Stimulated activated CD4-positive, alpha-beta T cell treated with anti-CD3 and anti-CD28 coated beads, Interleukin-2, amount 100 ng/mL, for 48 hours (primary cell): ENCODE measurements at places on chromosomes 4 and X.

GRCh38 chrX:133053861-133054598, 42.9 kb downstream of the USP26 start:
- DNase-seq: no peak

- DNase-seq: no peak
These were observed 127.0 kb downstream of the HS6ST2 start for GRCh38 chrX:132831336-132831973.

- no peak for DNase-seq
These were observed 924 bp downstream of the EPHA5 start for GRCh38 chr4:65669111-65670019.

- DNase-seq: no peak
These were observed 30.0 kb downstream of the ITM2A start for GRCh38 chrX:79336869-79337815.

DNA sequence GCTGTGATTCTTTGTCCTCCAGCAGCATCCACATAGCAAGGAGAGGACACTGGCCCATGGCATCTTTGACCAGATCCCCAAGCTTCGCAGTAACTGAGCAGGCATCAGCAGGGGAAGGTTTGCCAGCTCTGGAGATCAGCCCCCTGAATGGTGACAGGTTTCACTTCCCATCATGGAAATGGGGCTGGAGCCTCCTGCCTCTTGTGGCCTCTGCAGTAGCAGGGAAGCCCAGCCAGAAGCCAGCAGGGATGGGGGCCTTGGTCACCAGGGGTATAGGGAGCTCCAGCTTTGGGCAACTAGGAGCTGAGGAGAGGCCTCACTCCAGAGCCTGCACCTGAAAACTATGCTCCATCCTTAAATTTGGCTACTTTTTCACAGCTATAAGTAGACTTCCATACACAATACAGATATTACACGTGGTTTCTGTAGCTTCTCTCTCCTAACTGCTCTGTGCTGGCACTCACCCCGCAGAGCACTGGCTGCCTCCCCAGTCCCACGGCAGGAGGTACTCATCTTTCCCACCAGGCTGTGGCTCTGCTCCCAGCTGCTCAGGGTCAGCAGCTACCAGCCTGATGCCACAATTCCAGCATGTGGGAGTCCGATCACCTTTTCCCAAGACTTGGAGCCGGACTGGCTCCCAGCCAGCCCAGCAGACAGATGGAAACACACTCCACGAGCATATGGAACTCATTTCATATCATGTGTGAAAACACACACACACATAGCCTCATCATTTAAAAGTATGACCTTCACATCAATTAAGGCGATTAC, 2.8 kb downstream of the TMEM271 start:
- DNase-seq: no peak

GRCh38 chrX:10611441-10612090, 8.8 kb downstream of the MID1 start:
- no peak for DNase-seq

- DNase-seq: no peak
These were observed 171.9 kb downstream of the BMPR1B start for GRCh38 chr4:94929696-94930095.

DNA sequence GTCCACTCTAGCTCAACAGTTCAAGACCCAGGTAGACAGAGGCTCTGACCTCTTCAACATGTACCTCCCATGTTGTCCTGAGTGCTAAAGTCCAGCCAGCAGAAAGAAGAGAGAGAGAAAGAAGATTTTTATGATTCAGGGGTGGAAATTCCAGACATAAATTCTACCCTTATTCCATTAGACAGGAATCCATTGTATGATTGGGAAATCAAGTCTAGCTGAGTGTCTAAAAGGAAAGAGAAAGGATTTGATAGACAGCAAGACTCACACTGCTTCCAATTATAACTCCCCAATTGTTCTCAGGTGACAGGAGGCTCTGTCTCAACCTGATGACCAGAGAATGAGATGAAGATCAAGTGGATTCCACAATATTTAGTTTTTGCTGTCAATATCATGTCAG, 27.9 kb upstream of the PGM2 start:
- no peak for DNase-seq

GRCh38 chr4:6493658-6494304, 21.4 kb upstream of the PPP2R2C start:
- no peak for DNase-seq

DNA sequence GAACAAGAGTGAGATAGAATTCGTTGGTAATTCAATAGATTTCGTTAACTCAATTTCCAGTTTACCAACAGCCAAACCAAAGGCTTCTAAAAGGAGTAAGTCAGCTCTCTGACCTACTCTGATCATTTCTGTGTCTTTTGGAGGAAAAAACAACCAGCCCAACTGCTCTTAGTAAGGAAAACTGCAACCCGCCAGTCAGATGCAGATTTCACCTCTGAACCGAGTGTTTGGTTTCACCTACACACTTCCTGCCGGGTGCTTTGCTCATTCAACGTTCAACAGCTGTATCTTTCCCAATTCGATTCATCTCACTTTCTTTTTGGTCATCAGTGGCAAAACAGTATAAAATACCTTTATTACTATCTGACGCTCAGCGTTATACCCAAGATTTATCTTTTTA, 24.5 kb downstream of the TMSB4X start:
- no peak for DNase-seq

GRCh38 chrX:465418-466215, 78.9 kb upstream of the PPP2R3B start:
- DNase-seq: no peak

GRCh38 chr4:118869808-118870342, 18.8 kb upstream of the SYNPO2 start:
- no peak for DNase-seq

DNA sequence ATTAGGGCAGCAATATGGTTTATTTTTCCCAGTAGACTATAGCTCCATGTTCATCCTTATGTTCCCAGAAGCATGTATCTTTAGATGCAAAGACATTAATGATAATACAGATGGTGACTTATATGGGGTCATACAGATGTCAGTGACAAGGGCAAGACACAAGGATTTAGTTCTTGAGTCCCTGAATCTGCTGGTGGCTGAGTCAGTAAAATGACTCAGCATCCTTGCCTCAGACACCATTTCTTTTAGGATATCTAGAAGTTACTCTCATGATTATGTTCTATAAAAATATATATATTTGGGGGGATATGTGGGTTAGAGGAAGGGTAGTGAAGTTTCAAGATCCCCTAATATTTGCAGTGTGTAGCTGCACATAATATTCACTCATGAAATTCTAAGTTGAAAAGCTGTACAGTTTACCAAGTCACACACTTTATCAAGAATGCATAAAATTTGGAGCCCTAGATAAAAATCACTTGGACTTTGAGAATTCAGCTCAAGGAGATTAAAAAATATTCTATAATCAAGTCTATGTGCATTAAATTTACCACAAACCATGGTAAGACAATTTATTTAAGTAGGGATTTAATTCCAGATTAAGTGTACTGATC, 101.9 kb downstream of the LNX1 start:
- no peak for DNase-seq

GRCh38 chr4:102760645-102761295, at the start of gene MANBA:
Gene MANBA (minus strand): TSS chr4:102760968. CDS start chr4:102760894, 74 bp downstream.
- peak; percentile 78 for DNase-seq
